Coronary artery (tissue), 2 donors: ENCODE measurements at places on chromosomes 6 and 20.

GRCh38 chr6:28489366-28490204 is 26.0 kb downstream of the GPX6 start:
- DNase-seq, result no peak

DNA sequence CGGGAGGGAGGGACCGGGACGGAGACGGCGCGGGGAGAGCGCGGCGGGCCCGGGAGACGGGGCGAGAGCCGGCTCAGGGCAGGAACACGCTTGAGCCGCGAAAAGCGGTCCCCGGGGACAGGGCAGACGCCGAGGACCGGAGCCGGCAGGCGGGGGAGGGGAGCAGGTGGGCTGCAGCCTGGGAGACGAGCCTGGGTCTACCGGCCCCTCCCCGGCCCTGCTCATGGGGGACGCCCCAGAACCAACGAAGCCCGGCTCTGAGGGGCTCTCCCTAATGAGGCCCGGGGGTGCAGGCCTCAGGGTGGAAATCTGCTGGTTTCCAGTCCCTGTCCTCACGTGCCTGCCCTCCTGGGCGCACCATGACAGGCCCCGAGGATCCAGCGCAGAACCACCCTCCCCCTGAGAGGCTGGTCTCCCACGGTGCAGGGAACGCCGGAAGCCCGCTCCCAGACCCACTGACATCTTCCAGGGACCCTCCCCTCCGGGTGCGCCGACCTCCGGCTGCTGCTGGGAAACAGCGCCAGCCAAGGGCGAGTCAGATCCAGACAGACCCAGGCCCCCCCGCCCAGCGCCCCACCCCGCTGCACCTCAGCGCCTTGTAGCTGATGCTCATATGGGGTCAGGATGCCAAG is 571 bp upstream of the EEF1A2 start:
- no peak for DNase-seq

DNA sequence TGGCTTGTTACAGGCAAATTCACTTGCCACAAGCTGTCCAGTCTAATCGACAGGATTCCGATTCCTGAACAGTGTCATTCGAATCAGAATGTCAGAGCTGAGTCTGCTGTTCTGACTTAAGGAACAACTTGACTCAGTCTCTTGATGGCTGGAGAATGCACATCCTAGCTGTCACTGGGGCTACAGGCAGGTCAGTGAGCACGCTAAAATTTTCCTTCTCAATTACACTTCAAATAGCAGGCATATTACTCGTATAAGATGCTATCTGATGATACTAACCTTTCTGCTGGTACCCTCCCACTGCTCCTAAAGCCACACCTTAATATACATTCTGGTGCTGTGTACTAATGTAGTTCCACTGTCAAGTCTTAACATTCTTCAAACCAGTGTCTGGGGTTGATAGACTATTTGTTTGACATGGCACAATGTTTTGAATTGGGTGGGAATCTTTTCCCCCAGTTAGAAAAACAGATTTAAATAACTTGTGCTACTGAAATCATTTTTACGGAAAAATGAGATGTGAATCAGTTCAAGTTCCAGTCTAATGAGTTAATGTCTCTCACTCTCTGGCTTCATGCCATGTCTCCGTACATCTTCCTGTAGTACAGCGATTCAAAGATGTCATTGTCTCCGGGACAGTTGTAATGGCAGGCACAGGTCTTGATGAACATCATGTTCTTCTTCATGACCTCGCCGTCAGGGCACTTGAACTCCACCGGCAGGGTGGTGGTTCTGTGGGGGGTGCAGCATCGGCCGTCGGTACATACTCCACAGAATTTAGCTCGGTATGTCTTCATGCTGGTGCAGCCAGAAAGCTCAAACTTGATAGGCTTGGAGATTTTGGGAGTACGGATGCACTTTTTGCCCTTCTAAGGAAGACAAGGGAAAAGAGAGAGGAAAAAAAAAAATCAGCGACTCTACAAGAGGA is 2.2 kb downstream of the CCN2 start:
- DNase-seq, result no peak

GRCh38 chr6:45663251-45664221 is 285.8 kb upstream of the SUPT3H start:
- DNase-seq, result no peak

DNA sequence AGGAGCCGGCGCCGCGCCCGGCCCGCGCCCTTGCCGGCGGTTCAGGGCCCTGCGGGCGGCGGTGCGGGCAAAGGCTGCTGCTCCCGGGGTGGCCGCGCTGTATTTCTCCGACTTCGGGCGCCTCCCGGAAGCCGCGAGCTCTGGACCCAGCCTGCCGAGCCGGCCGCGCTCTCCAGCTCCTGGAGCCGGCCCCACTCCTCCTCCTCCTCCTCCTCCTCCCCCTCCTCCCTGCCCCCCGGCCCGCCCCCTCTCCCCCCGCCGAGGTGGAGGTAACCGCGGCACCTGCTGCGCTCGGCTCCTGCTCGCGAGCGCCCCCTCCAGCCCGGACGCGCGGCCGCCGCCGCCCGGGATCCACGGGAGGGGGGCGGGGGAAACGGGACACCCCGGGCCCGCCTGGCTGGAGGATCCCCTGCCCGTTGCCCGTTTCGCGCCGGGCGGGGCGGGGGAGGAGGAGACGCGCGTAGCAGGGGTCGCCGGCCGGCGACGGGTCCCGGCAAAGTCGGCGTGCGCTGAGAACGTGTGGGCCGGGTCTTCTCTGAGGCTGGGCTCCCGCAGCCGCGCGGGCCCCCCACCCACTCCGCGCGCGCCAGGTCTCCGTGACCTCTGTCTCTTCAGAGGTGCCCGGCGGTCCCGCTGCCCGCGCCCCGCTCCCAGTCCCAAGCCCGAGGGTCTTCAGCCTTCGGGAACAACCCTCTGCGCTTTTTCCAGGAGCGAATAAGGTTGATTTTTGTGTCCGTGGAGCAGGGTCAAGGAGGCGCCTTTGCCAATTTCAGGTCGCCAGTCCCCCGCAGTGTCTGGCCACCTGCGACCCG is at the start of gene SLC22A23:
SLC22A23 (minus strand) TSS at position 153 of the 812 bp plus-strand sequence. CDS start 491 bp downstream, outside the sequence.
- DNase-seq, result no peak

DNA sequence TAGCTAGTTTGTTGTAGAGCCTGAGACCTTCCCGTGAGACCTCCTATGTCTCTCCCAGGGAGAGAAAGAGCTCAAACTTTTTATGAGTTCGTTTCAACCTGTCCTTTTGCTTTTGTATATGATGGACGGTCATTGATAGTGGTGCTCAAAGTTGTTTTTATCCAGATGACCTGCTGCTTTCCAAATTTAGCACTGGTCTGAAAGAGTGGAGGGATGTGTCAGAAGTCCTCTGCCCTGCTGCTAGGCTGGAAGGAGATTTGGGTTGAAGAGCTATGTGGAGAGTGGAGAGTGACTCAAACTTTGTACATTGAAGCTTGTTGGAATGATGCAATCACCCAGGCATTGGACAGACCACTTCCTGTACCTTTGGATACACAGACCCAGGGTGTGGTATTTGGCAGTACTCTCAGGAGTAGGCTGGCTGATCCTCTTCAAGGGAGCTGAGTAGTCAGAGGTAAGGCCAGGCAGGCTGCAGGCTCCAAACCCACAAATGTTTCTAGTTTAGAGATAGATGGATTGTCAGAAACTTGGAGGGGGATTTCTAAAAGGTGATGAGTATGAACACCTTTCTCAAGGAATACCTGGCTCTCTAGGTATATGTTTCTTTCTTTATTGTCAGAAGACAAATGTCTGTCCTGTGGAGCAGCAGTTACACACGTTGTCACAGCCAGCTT is 49.4 kb upstream of the RREB1 start:
- DNase-seq, result no peak

- DNase-seq, result peak; percentile 85
Measured at GRCh38 chr20:31674895-31675827, 37.4 kb downstream of the COX4I2 start.

DNA sequence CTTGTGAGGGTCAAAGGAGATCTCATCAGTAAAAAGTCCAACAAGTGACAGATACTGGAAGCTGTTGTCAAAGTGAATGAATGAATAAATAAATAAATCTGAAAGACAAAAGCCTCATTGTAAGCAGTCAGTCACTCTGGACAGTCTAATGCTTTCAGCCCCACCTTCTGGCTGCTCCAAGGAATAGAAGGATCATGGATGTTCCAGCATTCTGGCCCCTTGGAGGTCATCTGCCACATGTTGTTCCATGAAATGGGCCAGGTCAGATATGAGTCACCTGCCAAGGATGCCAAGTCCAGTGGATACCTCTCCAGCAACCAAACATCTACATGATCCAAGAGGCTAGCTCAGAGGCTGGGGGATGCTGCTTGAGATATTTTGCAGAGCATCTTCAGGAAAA is 185.6 kb downstream of the BMP7 start:
- DNase-seq, result no peak

GRCh38 chr20:1656844-1657243 is 735 bp downstream of the SIRPG start:
- no peak for DNase-seq

- peak; percentile 55 for DNase-seq
Measured at GRCh38 chr20:61125076-61125475, 127.0 kb upstream of the CDH4 start.

- no peak for DNase-seq
Measured at GRCh38 chr20:58573257-58573656, 58.1 kb upstream of the APCDD1L start.

DNA sequence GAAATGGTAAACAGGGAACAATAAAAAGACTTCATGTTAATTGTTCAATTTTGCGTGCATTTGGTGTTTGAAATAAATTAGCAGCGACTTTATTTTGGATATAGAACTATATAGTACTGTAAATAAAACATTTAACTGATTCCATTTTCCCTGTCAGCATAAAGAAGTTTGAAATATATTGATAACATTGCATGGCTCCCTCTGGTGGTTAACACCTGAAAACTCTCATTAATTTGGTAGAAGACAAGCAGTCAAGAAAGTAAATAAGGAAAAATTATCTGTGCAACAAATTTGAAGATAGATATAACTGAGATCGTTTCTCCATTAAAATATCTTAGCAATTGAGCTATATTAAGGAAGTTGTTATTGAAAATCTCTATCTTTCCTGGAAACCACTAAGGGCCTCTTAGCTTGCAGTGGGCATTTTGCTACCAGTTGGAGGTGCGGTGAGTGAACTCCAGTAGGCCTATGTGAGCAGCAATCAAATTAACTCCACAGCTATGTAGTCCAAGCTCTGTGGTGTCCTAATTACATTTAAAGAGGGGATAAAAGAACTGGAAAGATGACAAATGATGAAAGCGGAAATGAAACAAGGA is 435.7 kb upstream of the FKBP1C start:
- DNase-seq, result no peak

DNA sequence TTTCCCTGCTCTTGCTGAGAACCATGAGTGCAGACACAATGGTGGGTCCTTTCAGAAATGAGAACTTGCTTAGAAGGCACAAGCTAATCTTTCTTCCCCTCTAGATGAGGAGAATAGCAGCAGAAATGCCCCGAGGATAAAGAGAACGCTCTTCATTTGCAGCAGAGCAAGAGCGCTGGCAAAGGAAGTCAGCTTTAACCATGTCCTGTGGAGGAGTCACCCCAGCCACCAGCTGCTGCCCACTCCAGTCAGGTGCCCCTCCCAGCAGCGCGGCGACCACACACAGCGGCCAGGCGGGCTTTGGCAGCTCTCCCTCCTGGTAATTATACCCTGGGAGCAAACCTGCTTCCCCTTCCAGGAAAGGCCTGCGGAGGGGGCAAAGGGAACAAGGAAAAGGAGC is 42.4 kb upstream of the EMILIN3 start:
- DNase-seq, result no peak

- DNase-seq, result no peak
Measured at GRCh38 chr20:14717134-14717999, 380.0 kb upstream of the FLRT3 start.

- no peak for DNase-seq
Measured at GRCh38 chr20:36997121-36997520, 45.6 kb upstream of the SAMHD1 start.

- no peak for DNase-seq
Measured at GRCh38 chr6:49003348-49003747, 459.7 kb downstream of the MMUT start.

GRCh38 chr6:3970097-3970496 is 108.8 kb downstream of the FAM217A start:
- no peak for DNase-seq

DNA sequence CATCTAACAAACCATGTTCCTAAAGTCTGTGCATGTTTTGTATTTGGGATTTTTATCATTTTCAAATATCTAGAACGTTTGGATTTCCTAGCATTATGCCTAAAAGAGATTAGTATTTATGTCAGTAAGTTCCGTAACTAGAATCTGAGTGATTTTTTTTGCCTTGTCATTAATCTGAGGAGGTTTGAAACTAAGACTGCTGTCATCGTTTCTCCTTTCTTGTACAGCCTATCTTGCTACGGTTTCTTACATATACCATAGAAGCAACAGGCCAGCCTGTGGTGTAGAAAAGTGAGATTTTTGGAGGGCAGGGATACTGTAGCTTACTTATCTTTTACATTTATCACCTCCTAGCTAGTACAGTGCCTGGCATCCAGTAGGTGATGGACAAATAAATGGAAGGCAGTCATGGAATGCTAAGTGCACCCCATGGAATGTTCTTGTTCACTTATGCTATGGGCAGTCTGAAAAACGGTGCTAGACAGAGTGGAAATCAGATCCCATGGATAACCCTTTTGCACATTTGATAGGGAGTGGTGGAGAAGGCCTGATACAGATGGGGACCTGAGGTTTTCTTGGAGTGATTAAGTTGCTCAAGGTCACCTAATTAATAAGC is 93.9 kb downstream of the ARID1B start:
- no peak for DNase-seq

- DNase-seq, result peak; percentile 90
Measured at GRCh38 chr6:36642913-36643817, 35.3 kb upstream of the CDKN1A start.

GRCh38 chr6:170575250-170575649 is 9.2 kb downstream of the PDCD2 start:
- no peak for DNase-seq

- DNase-seq, result no peak
Measured at GRCh38 chr6:63249875-63250482, 38.7 kb downstream of the FKBP1C start.

GRCh38 chr20:50735813-50736212 is 4.4 kb downstream of the PARD6B start:
- DNase-seq, result no peak

DNA sequence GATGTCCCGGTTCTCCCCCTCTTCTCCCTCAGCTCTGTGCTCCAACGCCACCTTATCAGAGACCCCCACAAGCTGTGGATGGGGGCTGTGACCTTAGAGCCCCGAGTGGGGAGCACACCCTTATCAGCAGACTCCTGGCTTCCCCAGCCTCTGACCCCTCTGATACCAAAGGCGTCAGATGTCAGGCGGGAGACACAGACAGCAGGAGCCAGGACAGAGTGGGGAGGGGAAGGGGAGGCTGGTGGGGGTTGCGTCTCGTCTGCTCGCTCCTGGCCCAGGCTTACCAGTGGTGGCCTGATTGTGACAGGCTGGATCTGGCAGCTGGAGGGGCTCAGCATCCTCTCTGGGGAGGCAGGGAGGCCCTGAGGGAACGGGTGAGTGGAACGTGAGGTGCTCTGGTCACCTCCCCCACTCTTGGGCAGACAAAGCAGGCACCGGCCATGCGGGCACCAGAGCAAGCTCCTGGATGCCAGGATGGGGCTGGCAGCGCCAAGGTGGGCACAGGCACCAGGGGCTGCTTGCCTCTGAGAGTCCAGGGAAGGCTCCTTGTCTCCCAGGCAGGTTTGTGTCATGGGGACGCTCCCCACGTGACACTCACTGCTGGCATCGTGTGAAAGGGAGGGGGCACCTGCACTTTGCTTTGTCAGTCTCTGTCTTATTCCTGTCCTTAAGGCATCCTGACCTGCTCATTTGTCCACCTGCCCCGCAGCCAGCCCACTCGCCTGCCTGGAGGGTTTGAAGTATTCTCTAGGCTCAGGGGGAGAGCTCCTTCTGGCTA is 27.8 kb upstream of the GATA5 start:
- DNase-seq, result no peak

GRCh38 chr6:139443231-139444112 is 69.0 kb upstream of the CITED2 start:
- no peak for DNase-seq
